ENCODE measurements at places on chromosomes 5 and 9.
A peak's percentile ranks its signal among the peaks of the same experiment; 100 is the strongest.

DNA sequence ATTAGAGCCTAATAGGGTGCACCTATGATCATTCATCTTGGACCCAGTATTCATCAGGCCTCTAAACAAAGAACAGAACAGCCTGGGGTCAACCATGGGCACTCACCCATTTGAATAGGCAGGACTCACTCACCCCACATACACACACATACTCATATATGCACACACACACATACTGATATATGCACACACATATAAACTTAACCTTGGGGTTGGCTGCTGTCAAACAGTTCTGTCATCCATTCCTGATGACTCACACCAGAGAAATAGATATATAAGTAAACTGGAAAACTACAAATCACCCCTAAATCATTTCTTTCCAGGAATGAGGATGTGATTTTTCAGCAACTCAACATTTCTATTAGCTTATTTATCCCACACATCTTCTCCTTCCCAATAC lies 51.3 kb downstream of the ARL15 start:
- DNase-seq, result no peak

GRCh38 chr9:106862110-106862820 lies 701 bp upstream of the ZNF462 start:
- no peak for DNase-seq

DNA sequence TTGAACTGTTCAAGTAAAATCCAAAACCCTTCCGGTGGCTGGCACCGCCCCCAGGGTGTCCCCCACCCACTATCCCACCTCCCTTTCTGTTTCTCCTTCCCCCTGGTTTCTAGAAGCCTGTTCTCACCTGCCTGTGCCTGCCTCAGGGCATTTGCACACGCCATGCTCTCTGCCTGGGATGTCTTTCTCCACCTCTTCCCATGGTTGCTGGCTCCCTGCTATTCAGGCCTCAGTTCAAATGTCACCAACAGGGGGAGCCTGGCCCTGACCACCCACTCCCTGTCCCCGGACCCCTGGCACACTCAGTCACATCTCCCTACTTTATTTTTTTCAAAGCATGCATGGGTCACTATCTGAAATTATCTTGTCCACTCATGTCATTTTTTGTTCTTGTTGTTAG lies 39.9 kb upstream of the EEIG1 start:
- no peak for DNase-seq

DNA sequence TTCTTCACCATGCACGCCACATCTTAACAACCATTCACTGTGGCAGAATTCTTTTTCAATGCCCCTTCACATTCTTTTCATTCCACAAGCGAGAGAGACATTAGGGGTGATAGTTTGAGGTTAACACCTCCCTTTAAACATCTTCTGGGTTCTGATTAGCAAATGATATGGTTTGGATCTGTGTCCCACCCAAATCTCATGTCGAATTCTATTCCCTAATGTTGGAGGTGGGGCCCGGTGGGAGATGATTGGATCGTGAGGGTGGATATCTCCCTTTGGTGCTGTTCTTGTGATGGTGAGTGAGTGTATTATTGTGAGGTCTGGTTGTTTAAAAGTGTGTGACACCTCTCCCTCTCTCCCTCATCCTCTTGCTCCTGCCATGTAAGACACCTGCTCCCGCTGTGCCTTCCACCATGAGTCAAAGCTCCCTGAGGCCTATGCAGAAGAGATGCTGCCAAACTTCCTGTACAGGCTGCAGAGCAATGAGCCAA lies 46.1 kb upstream of the RAI14 start:
- no peak for DNase-seq

- no peak for DNase-seq
Measured at GRCh38 chr5:135448071-135448739, 1.1 kb upstream of the DCANP1 start.

GRCh38 chr5:68187268-68188055 lies 28.1 kb upstream of the PIK3R1 start:
- no peak for DNase-seq

GRCh38 chr9:18544456-18544855 lies 70.5 kb downstream of the ADAMTSL1 start:
- no peak for DNase-seq

- DNase-seq, result no peak
Measured at GRCh38 chr5:161342886-161343285, 203.6 kb downstream of the GABRB2 start.

DNA sequence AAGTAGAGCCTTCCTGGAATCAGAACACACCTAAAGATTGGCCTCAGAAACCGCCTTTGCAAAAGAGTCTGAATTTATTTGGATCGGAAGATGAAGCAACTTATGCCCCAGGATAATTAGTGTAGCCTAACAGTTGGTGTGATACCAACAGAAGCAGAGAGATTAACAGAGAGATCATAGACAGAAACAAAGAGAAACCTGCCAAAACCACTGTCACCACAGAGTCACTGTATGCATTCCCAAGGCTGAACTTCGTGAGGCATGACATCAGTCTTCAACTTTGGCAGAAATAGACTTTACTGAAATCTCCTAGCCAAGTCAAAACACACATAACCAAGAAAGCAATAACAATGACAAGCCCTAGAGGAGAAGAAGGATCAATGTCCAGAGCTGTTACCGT lies 361.8 kb downstream of the ELAVL2 start:
- no peak for DNase-seq

GRCh38 chr5:158226496-158226895 lies 367.6 kb upstream of the CLINT1 start:
- DNase-seq, result no peak

- no peak for DNase-seq
Measured at GRCh38 chr9:120877276-120878034, 467 bp upstream of the PHF19 start.

DNA sequence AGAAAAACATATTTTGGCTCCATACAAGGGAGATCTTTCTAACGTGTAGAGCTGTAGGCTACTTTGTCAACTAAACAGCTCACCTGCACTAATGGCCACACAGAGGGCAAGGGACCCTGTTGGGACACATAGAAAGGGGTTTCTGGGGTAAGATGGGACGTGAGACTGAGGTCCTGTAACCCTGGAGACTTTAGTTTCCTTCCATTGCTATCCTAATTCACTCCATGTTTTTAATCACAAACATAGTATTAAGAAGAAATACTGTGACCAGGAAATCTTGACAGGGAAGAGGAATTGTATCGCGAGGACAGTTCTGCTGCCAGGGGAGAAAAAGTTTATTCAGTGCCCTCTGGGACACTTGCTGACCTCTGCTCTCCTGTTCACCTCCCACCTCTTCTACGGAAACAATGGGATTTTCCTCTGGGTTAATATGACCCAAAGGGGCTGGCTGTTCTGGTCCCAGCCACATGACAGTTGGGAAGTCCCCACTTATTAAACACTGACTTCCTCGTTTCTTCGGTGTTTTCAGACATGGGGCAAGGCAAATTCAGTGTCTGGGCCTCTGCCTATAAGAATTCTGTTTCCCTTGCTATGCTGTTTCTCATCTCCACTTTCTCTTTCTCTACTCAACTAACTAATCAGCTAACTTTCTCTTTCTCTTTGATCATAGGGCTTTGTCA lies 106.9 kb upstream of the SEMA6A start:
- no peak for DNase-seq

- DNase-seq, result no peak
Measured at GRCh38 chr5:171317230-171317629, 8.2 kb downstream of the TLX3 start.

DNA sequence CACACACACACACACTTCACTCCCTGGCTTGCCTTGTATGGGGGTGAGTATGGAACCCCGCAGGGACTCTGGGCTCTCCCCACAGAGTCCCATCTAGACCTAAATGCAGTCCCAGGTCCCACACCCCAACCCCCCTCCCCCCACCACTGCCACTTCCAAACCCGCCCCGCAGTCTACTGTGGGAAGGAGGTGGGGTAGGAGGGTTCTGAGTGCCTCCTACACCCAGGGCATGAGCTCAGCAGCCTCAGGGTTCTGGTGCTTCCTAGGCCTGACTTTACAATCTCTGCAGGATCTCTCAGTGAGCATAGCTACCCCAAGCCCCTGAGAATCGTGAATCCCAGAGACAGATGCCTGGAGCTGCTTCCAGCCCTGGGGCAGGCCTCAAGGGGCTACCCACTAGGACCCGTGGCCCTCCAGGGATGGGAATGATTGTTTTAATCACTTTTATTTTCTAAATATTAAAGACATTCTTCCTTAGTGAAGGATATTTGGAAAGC lies 1.5 kb upstream of the NACC2 start:
- no peak for DNase-seq

DNA sequence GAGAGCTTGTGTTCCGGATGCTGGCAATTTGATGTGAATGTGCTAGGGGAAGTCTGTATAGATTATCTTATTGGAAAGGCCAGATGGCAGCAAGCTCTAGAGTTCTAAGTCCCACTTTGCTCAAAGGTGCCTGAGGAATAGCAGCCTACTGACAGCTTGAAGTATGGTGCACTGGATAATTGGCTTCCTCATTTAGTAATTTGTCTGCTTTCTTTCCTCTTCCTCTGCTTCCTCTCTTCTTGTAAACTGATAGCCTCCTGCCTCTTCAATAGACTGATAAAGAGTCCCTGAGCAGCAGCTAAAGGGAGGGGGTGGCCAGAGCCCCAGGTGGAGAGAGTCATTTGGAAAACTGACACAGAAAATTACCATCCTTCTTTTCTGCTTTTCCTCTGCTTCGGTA lies 177.3 kb downstream of the FGF1 start:
- DNase-seq, result peak; percentile 76

DNA sequence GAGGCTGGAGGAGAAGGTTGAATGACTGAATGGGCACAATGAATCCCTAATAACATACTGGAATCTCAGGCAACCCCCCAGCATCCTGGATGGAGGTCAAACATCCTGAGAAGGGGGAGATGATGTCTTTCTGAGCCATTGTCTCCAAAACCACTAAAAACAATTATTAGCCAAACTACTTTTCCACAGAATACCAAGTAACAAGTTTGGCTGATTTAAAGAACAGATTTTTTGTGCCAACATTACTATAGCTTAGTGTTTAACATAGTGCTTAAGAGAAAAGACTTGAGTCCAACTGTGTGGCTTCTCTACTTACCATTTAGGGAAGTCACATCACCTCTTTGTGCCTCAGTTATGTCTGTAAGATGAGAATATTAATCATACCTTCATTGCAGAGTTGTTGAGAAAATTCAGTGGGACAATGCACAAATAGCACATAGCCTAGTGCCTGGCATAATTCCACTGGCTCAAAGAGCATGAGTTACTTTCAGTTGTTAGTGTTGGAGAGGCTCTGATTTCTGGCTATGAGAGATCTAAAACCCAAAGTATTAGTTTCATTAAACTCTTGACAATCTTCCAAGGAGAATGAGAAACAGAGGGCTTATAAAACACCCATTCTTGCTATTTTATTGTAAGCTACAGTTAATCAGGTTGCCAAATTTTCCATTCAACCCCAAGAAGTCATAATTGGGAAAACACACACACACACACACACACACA lies 111.3 kb upstream of the NR3C1 start:
- no peak for DNase-seq
